IMR-90 (cell line): ENCODE measurements at places on chromosomes 1 and 21. TPM values are rescaled to one million over a fixed set of nuclear protein-coding genes. Genes with fewer than 3 reads are reported as not detected.

SAMSN1 gene
- not detected in 2 replicates for total RNA-seq

LCE2B gene
- total RNA-seq = not detected in 2 replicates

FMO1 gene
- not detected in 2 replicates for total RNA-seq

OR2AK2 gene
- total RNA-seq = not detected in 2 replicates

AMY2A gene
- total RNA-seq = not detected in 2 replicates

TCEA3 gene
- 3.0 and 3.3 TPM in 2 replicates for total RNA-seq

LAD1 gene
- total RNA-seq = under 0.01 TPM in 1 of 2 replicates, not detected in the other

LMX1A gene
- not detected in 2 replicates for total RNA-seq

KCNAB2 gene
- 1.1 and 1.3 TPM in 2 replicates for total RNA-seq

GPR52 gene
- total RNA-seq = 0.90 and 2.2 TPM in 2 replicates

MPL gene
- not detected in 2 replicates for total RNA-seq

MINDY1 gene
- total RNA-seq = 5.8 and 6.6 TPM in 2 replicates

ZNF124 gene
- 77.8 and 89.3 TPM in 2 replicates for total RNA-seq
